ENCODE measurements at places on chromosomes 4 and X. TPM values are rescaled to one million over a fixed set of nuclear protein-coding genes. Genes with fewer than 3 reads are reported as not detected.
A peak's percentile ranks its signal among the peaks of the same experiment; 100 is the strongest.

DNA sequence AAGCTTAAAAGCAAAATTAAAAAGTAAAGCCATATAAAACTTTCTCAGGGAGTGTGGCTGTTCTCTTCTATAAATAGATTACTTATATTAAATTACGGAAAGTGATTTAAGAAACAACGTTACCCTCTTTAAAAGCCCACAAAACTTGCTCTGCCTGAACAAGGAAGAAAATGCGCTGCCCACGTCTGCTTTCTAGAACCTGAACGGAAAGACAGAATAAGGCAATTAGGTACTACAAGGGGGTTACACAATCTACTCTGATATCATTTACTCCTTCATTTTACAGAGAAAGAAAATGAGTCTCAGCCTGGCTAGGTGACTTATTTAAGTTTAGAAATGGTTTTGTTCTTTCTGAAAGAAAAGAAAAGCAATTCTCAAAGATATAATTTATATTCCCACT, 147.2 kb downstream of the RNF150 start:
- H3K36me3 ChIP-seq: no peaks in the 10 kb centered on the region
- H3K4me1 ChIP-seq: no peaks in the 10 kb centered on the region
- H3K27ac ChIP-seq: no peak overlapping the region
- no peaks in the 10 kb centered on the region for H3K27me3 ChIP-seq

DNA sequence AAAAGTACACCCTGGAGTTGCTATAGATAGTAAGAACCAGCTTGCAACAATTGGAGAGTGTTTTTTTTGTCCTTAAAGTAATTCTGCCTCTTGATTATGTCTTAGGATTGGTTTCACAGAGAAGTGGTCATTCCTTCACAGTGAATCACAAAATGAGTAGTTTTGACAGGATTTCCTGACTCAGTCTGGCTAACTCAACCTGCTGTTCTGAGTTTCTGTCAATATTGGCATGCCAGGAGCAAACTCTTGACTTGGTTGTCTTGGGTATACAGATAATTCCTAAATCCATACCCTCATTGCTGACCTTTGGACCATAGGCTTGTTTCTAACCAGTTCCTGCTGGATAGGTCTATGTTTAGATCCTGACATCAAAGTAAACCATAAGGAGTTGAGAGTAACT, 9.4 kb downstream of the FHIP1A start:
- H3K4me1 ChIP-seq: peaks cover 11% of the 10 kb centered on the region
- no peak overlapping the region for H3K4me3 ChIP-seq
- DNase-seq: no peak
- no peaks in the 10 kb centered on the region for H3K36me3 ChIP-seq

DNA sequence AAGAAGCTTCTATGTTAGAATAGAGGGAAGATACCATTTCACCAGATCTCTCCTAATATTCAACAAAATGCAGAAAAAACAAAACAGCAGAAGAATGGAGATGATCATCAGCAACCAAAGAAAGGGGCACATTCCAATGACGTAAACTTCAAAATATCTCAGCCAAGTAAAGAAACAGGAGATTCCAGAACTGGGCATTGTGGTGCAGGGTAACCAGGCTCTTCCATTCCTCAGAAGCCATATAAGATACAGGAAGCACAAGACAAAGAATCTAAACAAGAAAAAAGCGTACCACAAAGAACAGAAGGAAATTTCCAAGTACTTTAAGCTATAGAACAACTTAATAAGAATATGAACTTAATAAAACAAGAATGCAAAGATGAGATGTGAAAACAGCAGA, 6.9 kb upstream of the ARMCX4 start:
- no peak for DNase-seq
- no peaks in the 10 kb centered on the region for H3K36me3 ChIP-seq
- no peak overlapping the region for H3K27ac ChIP-seq
- H3K4me3 ChIP-seq: no peak overlapping the region
- no peaks in the 10 kb centered on the region for H3K4me1 ChIP-seq

- DNase-seq: no peak
- no peaks in the 10 kb centered on the region for H3K36me3 ChIP-seq
- H3K4me1 ChIP-seq: no peaks in the 10 kb centered on the region
- no peak overlapping the region for H3K4me3 ChIP-seq
Measured at GRCh38 chrX:1713296-1713695, 98.4 kb downstream of the ASMT start.

- no peak overlapping the region for H3K27ac ChIP-seq
- no peaks in the 10 kb centered on the region for H3K36me3 ChIP-seq
- H3K4me1 ChIP-seq: no peaks in the 10 kb centered on the region
- DNase-seq: no peak
Measured at GRCh38 chr4:102318526-102318925, 26.8 kb downstream of the SLC39A8 start.

DNA sequence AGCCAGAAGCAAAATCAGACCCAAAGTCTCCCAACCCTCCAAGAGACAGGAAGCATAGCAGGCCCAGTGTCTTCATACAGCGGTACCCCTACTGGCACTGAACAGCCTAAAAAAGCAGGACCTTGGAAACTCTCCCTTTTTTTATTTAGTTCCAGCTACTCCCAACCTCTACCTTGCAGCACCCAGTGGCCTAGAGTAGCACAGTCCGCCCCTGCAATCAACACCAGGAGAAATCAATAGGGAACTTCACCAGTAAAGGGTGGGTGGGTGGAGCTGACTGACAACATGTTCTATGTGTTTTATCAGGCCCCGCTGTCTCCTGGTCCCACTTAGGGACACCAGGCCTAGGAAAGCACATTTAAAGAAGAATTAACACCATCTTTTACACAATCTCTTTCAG, 378.5 kb upstream of the CT83 start:
- no peaks in the 10 kb centered on the region for H3K4me1 ChIP-seq
- no peaks in the 10 kb centered on the region for H3K36me3 ChIP-seq
- no peaks in the 10 kb centered on the region for H3K27me3 ChIP-seq

DNA sequence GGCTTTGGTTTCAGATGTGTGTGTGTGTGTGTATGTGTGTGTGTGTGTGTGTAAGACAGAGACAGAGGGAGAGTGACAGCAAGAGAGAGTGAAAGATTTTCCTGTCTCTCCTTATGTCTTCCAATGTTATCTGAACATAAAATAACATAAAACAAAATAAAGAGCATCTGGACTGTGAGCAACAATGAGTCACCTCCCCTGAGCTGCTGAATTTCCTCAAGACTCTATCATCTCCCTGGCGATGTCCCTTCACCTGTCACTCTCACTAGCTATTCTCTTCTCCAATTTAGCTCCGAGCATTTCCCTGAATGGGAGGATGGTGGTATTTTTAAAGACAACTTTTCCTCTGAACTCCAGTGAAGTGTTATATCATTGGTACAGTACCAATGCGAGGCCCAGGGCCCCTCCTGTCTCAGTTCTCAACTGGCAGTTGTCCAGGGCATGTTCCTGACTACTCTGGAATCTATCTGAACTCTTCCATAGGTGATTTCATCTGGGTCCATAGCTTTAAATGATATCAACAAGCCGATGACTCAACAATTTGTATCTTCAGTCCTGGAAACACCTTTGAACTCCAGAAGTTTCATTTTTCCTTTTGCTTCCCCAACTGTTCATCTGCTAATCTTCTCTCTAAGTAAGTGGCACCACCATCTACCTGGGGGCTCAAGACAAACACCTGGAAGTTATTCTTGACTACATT, 195.0 kb upstream of the CLNK start:
- no peak overlapping the region for H3K27ac ChIP-seq
- no peaks in the 10 kb centered on the region for H3K4me1 ChIP-seq
- no peaks in the 10 kb centered on the region for H3K36me3 ChIP-seq
- no peak for DNase-seq
- H3K4me3 ChIP-seq: no peak overlapping the region

GRCh38 chr4:87257523-87257922, 37.1 kb upstream of the KLHL8 start:
- H3K36me3 ChIP-seq: no peaks in the 10 kb centered on the region
- no peak overlapping the region for H3K27ac ChIP-seq
- H3K4me1 ChIP-seq: no peaks in the 10 kb centered on the region
- no peaks in the 10 kb centered on the region for H3K27me3 ChIP-seq
- no peak for DNase-seq
- H3K4me3 ChIP-seq: no peak overlapping the region

GRCh38 chr4:184214931-184215330, 2.7 kb downstream of the ENPP6 start:
- no peaks in the 10 kb centered on the region for H3K36me3 ChIP-seq
- no peak overlapping the region for H3K27ac ChIP-seq
- no peak for DNase-seq
- no peaks in the 10 kb centered on the region for H3K4me1 ChIP-seq

GRCh38 chr4:89353514-89353913, 45.9 kb upstream of the GPRIN3 start:
- H3K27ac ChIP-seq: no peak overlapping the region
- no peak for DNase-seq
- H3K4me1 ChIP-seq: no peaks in the 10 kb centered on the region
- no peak overlapping the region for H3K4me3 ChIP-seq
- H3K27me3 ChIP-seq: no peaks in the 10 kb centered on the region

DNA sequence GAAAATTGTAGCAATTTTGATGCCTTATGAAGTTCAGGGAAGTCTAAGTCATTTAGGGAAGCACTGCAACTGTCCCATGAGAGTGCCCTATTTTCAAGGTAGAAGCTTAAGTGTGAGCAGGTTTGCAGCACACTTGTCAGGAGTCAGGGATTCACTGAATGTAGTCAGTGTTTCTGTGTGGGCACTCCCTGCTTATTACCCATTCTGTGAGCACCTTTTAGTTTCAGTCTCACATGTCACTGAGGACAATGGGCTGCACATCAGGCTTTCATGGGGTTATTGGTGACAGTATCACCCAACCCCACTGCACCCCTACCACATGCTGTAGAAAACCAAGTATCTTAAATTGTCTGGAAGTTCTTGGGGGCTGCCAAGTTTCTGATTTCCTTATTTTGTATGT, 2.9 kb upstream of the CCNG2 start:
- no peaks in the 10 kb centered on the region for H3K27me3 ChIP-seq
- H3K4me1 ChIP-seq: peaks cover 47% of the 10 kb centered on the region
- H3K36me3 ChIP-seq: peaks cover 1% of the 10 kb centered on the region
- no peak for DNase-seq

- no peak overlapping the region for H3K4me3 ChIP-seq
- H3K36me3 ChIP-seq: peaks cover 61% of the 10 kb centered on the region
- no peak for DNase-seq
- peak overlapping the region; percentile 33 for H3K27ac ChIP-seq
- no peaks in the 10 kb centered on the region for H3K27me3 ChIP-seq
- no peaks in the 10 kb centered on the region for H3K4me1 ChIP-seq
Measured at GRCh38 chr4:158129694-158130093, 43.1 kb downstream of the GASK1B start.

- no peak overlapping the region for H3K27ac ChIP-seq
- H3K4me1 ChIP-seq: no peaks in the 10 kb centered on the region
- H3K27me3 ChIP-seq: no peaks in the 10 kb centered on the region
- DNase-seq: no peak
- no peak overlapping the region for H3K4me3 ChIP-seq
Measured at GRCh38 chr4:87192145-87192919, 28.1 kb downstream of the KLHL8 start.

GRCh38 chrX:97636473-97637140, 752.9 kb downstream of the RPA4 start:
- DNase-seq: no peak
- no peak overlapping the region for H3K27ac ChIP-seq
- H3K36me3 ChIP-seq: no peaks in the 10 kb centered on the region
- H3K4me3 ChIP-seq: no peak overlapping the region
- H3K4me1 ChIP-seq: no peaks in the 10 kb centered on the region

- no peak overlapping the region for H3K4me3 ChIP-seq
- H3K27ac ChIP-seq: no peak overlapping the region
- H3K4me1 ChIP-seq: no peaks in the 10 kb centered on the region
- H3K27me3 ChIP-seq: no peaks in the 10 kb centered on the region
- no peaks in the 10 kb centered on the region for H3K36me3 ChIP-seq
Measured at GRCh38 chrX:455199-455598, 68.5 kb upstream of the PPP2R3B start.

- no peak overlapping the region for H3K4me3 ChIP-seq
Measured at GRCh38 chr4:39631700-39632079, 7.0 kb downstream of the SMIM14 start.

GRCh38 chr4:174626342-174627008, 104.2 kb upstream of the HPGD start:
- H3K27ac ChIP-seq: no peak overlapping the region
- no peaks in the 10 kb centered on the region for H3K27me3 ChIP-seq
- H3K4me3 ChIP-seq: no peak overlapping the region
- H3K36me3 ChIP-seq: no peaks in the 10 kb centered on the region
- DNase-seq: no peak

DNA sequence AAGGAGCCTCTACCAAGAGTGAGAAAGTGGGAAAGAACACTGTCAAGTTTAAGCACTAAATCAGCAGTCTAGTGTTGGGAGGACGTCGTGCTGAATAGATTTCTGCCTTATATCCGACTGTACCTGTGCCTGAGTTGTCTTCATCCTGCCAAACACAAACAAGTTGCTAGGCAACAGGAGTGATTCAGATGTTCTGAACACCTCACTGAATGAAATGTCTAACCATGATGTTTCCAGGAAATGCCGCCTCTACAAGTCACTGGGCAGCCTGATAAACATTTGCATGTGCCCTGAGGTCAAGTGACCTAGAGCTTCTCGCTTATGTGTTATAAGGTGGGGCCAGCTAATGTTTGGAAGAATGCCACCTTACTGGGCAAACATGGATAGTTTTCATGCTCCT, 37.9 kb downstream of the SGMS2 start:
- peaks cover 52% of the 10 kb centered on the region for H3K36me3 ChIP-seq
- H3K27me3 ChIP-seq: no peaks in the 10 kb centered on the region
- H3K27ac ChIP-seq: no peak overlapping the region
- no peak for DNase-seq

GRCh38 chrX:20434986-20435385, 168.3 kb upstream of the RPS6KA3 start:
- H3K36me3 ChIP-seq: no peaks in the 10 kb centered on the region
- H3K27ac ChIP-seq: no peak overlapping the region
- H3K27me3 ChIP-seq: no peaks in the 10 kb centered on the region
- H3K4me1 ChIP-seq: peaks cover 16% of the 10 kb centered on the region

DNA sequence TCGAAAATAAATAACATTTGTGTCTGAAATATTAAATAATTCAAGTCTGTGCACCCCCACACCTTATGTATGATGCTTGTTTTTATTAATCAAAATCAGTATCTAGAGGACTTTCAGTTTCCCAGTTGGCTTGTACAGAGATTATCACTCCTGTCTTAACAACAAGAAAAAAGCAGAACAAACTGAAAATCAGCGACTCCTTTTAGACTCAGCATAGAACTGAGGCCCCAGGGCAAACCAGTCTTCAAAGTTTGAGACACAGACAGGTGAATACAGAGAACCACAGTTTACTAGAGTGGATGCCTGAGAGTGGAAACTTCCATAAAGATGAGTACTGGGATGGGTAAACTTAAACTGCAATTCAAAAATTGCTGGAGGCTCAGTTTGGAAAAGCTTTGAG, 142.8 kb upstream of the KLF8 start:
- DNase-seq: no peak
- H3K27me3 ChIP-seq: no peaks in the 10 kb centered on the region
- H3K4me1 ChIP-seq: no peaks in the 10 kb centered on the region

Gene CT45A10
- polyA plus RNA-seq: not detected

Gene VCX2
- polyA plus RNA-seq: not detected

Gene NLGN3
- not detected for polyA plus RNA-seq

Gene POU3F4
- polyA plus RNA-seq: not detected

Gene UCP1
- not detected for polyA plus RNA-seq

Gene ARR3
- polyA plus RNA-seq: not detected

Gene TMEM271
- polyA plus RNA-seq: not detected

Gene CC2D2A
- polyA plus RNA-seq: 0.56 TPM

Gene TIMM8A
- polyA plus RNA-seq: 2.5 TPM

Data from CD14-positive monocyte (primary cell).